ENCODE measurements at places on chromosomes 3 and 15. TPM values are rescaled to one million over a fixed set of nuclear protein-coding genes. Genes with fewer than 3 reads are reported as not detected.

DNA sequence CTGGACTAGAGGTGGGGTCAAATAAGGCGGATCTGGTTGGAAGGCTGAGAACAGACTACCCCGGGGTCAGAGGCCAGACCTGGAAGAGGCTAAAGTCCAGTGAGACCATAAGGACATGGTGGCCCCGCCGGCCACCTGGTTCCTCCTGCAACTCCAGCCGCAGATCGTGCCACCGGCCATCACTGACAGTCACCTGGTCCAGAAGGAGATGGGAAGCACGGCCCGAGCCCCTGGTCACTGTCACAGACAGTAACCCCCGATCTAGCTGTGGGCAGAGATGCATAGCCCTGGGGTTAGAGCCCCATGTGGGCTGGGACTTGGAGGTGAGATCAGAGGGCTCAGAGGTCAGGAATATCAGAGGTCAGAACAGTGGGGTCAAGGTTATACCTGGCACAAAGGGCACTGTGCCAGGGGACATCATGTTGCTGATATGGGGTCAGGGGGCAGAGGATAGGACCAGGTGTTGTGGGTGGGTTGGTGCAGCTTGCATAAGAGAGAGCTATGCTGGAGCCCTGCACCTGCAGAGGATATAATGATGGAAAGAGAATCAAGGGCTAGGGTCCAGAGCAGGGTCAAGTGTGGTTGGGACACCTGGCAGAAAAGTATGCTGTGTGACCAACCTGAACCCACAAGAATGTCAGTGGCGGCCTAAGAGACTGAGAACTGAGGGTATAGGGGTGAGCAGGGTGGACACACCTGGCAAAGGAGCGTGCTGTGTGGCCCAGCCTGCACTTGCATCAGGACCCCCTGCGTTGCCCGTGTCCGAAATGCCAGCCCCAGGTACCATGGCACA, 9.6 kb downstream of the CELSR3 start:
- no peak for DNase-seq

GRCh38 chr15:56915888-56916287, 2.6 kb upstream of the TCF12 start:
- DNase-seq: no peak

DNA sequence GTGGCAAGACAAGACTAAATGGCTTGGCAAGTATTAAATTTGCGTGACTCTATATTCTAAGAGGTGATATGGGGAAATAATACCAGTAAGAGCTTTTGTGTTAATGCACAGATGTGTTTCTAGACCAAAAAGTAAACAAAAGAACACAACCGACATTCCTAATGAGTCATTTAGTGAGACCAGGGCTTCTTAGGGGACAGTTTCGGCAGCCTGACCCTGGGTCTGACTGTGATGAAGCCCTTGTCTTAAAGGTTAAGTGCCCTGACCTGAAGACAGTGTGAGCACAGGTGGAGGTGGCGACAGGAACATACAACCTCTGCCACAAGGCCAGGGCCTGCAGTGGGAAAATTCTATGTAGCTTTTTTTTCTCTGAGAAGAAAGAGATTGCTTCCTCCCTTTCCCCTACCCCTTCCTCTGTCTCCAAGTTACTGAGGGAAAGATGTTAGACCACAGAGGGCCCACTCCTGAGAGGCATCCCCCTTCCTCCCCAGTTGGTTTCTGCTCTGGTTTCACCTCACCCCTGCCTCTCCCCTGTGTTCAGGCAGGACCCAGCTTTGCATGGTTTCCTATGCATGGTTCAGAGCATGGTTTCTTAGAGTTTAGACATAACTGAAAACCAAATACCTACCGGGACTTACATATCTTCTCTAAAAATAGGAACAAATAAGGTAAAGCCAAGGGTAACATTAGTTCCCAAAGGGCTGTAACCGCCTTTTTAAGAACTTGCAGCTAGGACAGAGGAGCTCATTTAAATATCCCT, 24.8 kb upstream of the CMTM7 start:
- DNase-seq: no peak

DNA sequence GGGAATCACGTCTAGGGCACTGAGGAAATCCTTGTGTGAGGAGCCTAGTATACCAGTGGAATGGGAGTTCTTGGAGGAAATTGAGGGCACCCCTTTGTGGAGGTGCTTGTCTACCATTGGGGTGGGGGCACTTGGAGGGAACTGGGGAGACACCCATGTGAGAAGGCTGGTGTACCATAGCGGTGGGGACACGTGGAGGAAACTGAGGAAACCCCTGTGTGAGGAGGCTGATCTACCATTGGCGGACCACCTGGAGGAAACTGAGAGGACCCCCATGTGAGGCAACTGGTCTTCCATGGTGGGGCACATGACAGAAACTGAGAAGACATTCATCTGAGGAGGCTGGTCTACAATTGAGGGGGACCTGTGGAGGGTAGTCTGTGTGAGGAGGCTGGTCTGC, 164.5 kb downstream of the FBLN2 start:
- DNase-seq: peak; percentile 32

- DNase-seq: no peak
These were observed 75.4 kb upstream of the ZNF385D start for GRCh38 chr3:21826416-21826815.

DNA sequence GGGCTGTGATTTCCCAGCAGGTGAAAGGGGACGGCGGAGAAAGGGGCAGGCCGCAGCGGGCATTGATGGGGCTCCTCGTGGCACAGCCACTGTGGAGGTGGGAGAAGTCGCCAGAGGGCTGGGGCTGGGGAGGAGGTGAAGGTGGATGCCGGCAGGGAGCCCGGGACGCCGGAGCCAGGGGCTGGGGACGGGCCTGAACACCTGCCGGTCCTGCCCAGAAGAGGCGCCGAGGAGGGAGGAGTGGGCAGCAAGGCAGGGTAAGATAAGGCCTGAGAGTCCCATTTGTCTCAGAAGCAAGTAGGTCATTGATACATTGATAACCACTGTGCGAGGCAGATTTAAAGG, 571 bp upstream of the RARRES1 start:
- no peak for DNase-seq

DNA sequence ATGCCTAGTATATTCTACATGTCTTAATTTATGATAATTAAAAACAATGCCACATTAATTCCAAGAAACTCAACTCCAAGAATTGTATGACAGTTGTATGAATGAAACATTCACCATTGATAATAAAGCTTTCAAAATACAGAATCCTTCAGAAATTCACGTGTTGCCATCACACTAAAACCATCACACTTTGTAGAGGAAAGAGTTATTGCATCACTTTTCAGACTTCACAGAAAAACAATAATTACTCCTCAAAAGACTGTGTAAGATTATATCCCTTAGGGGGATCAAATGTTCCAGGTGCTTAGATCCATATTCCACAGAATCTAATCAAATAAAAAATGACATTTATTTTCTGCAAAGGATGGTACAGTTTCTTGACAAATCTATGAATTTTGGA, 85.0 kb downstream of the OSBPL10 start:
- DNase-seq: no peak

DNA sequence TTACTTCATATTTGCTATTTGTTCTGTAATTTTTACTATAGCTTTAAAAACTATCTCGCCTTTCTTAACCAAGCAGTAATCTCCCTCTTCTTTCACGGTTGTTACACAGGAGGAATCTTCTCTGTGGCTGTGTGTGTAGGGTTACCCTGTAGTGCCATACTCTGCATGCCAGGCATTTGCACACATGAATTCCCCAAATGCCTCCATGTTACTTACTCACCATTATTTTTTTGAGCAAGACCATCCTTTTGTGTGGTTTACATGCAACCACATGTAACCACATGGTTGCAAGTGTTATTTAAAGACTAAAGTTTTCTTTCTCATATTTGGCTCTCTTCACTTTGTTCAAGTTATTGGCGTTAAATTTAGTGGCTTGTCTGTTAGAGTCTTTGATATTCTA, 45.5 kb downstream of the HPS3 start:
- no peak for DNase-seq

- DNase-seq: no peak
These were observed 77.4 kb downstream of the RBPMS2 start for GRCh38 chr15:64697911-64698369.

GRCh38 chr15:76057332-76058000, 2.3 kb upstream of the TMEM266 start:
- DNase-seq: no peak

DNA sequence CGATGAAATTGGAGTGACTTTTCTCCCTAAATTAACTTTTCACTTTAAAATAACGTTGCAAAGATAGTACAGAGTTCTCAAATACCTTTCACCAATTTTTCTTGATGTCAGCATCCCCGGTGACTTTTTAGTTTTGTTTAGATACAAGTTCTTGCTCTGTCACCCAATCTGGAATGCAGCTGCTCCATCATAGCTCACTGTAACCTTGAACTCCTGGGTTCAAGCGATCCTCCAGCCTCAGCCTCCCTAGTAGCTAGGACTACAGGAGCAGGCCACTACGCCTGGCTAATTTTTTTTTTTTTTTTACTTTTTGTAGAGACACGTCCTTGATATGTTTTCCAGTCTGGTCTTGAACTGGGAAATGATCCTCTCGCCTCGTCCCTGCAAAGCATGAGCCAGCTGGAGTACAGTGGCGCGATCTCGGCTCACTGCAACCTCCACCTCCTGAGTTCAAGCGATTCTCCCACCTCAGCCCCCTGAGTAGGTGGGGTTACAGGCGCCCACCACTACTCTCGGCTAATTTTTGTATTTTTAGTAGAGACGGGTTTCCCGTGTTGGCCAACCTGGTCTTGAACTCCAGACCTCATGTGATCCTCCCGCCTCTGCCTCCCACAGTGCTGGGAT, 747 bp downstream of the NSUN3 start:
- no peak for DNase-seq

DNA sequence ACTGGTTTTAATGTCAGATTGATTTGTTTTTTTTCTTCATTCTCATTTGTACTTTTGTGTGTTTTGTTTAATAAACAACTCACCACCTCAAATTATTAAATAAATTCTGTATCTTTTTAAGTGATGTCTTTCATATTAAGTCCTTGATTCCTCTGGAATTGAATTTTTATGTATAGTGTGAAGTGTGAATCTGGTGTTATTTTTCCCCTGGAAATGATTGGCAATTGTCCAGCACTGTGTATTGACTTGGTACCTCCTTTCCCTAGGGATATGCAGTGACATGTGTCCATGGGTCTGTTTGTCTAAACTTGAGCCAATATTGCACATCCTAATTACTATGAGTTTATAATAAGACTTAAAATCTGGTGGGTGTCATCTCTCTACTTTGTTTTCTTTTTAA, 2.1 kb downstream of the RNU5B-1 start:
- no peak for DNase-seq

DNA sequence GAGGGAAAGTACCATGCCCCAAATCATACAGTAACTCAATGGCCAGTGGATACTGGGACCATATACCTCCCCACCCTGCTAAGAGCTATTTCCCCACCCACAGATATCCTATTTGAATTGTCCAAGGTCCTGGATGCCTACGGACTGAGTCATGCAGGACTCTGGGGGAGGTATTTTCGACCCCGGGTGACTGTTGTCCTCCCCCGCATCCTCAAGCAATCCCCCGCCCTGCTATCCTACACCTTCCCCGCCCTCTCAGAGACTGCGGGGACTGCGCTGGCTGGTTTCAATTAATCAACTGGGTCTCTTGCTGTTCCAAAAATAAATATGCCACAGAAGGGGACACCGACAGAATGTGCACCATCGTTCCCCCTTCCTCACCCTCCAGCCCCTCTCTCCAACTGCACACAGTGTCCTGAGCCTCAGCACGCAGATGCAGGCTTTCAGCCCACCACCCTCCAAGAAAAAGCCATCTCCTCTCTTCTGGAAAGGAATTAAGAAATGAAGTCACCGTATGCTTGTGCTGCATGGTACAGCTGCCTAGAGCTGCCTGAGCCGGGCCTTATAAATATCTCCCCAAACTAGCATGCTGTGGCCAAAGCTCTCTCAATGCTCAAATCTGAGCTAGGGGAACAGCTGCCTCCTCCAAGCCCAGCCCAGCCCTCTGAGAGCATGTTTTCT, 8.1 kb downstream of the CAV3 start:
- no peak for DNase-seq

DNA sequence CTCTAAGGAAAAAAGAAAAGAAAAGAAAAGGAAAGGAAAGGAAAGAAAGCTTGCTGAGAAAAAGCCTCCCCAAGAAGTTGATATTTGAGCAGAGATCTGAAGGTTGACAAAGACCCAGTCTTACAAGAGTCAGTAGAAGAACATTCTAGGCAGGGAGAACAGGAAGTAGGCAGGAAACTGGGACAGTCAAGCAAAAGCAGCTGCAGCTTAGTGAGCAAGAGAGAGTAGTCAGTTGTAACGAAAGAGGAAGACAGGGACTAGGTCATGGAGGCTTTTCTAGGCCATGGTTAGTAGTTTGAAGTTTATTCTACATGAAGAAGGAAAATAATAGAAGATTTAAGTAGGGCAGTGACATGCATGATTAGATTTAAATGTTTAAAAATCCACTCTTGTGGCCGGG, 31.8 kb upstream of the KLHL6 start:
- no peak for DNase-seq

DNA sequence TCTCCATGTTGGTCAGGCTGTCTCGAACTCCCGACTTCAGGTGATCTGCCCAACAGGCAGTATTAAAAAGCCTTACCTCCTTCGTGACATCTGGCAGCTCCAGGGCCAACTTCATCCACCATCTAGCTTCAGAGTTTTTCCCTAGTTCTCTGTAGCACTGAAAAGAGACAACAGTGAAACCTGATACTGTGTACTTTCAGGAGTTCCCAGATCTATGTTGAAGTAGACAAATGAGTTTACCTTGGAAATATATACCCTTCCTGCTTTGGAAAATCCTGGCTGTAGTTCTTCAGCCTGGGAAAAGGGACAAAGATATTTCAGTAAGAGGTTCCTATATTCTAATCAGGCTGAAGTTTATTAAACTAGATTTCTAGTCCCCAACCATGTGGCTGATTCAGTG, 18.0 kb downstream of the RMDN3 start:
- no peak for DNase-seq

DNA sequence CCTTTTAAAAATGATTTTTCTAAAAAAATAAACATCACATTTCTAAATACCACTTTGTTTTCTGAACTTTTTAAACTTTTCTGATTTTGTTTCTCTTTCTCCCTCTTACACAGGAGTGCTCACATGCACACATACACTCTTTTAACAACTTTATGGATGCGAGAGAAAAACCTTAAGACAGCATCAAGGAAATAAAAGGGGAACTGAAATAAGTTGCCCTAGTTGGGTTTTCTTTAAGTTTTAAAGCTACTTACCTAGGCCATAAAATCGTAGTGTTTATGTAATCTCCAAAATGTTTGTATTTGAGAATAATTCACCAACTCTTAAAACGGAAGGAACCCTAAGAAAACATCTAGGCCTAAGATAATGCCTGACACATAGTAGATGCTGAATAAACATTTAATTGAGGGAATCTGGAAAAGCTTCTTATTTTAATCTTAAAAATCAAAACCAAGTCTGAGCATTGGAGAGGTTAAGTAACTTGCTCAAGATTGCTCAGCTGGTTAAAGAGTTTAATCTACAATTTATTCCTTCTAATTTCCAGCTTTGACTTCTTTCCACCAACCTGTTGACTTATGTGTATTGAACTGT, 1.2 kb upstream of the BBX start:
- DNase-seq: no peak

SLC25A38 gene
- 44.5 TPM for total RNA-seq

CD96 gene
- total RNA-seq: 168 TPM

CP gene
- total RNA-seq: not detected

LTK gene
- not detected for total RNA-seq

TRPM1 gene
- not detected for total RNA-seq

ZKSCAN7 gene
- 1.9 TPM for total RNA-seq

Data from natural killer cell treated with Interleukin-12 subunit alpha and Interleukin-12 subunit beta and Interleukin-15 and Interleukin-18, amount 100 ng/mL, for 72 hours (primary cell).